ENCODE measurements at places on chromosomes 1 and 21. TPM values are rescaled to one million over a fixed set of nuclear protein-coding genes. Genes with fewer than 3 reads are reported as not detected.
A peak's percentile ranks its signal among the peaks of the same experiment; 100 is the strongest.

DNA sequence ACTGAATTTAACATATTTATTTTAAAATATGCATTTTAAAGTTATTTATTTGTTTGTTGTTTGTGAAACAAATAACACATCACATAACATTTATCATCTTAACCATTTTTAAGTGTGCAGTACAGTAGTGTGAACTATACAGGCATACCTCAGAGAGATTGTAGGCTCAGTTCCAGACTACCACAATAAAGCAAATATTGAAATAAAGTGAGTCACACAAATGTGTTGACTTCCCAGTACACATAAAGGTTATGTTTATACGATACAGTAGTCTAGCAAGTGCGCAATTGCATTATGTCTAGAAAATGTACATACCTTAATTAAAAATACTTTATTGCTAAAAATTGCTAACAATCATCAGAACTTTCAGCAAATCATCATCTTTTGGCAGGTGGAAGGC, 739.4 kb upstream of the ADGRL4 start:
- ATAC-seq, result no peak

- peak; percentile 27 for ATAC-seq
These were observed at the start of gene SLC37A1 for GRCh38 chr21:42513151-42513984. SLC37A1 (plus strand) TSS chr21:42513852; CDS start chr21:42518455, 4,603 bp downstream.

DNA sequence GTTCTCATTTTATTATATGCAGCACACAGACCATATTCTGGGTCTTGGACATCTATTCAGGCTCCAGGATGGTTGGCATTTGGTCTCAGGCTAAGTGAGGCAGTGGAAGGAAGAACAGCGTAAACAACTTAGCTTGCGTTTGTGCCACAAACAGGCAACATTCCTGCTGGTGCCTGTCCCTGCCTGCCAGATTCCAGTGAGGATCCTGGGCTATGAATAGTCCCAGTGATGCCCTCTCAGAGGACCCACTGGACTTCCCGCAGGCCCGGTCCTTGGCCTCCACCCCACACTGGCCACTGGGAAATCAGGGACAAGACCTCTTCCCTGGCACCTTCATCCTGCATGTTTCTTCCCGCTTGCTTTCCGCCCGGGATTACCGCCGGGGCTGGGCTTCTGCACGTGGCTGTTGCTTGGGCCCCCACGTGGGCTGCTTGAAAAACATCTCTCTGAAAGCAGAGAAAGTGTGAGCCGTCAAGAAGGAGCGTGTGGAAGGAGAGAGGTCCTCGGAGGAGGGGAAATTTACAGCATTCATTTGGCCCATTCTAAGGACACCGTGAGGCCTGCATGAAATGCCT, 145.1 kb upstream of the WNT4 start:
- ATAC-seq, result no peak

The HSPB7 gene
- total RNA-seq, result 1.6 TPM

DNA sequence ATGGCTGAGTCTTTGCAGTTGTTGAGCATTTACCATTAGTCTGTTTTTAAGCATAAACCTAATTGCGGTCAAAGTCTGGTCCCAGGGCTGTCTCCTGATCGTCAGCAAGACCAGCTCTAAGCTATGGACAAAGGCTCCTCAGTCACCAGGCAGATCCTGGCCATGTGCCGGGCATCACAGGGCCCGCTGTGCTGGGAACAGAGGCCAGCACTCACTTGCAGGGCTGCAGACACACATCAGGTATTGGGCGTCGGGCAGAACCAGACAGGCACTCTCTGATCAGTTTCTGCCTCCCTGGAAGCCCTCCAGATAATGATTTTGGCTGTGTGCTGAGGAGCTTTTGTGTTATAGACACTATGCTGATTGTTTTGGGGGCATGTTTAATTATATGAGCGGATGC, 26.6 kb downstream of the TMEM51 start:
- ATAC-seq, result peak; percentile 20

DNA sequence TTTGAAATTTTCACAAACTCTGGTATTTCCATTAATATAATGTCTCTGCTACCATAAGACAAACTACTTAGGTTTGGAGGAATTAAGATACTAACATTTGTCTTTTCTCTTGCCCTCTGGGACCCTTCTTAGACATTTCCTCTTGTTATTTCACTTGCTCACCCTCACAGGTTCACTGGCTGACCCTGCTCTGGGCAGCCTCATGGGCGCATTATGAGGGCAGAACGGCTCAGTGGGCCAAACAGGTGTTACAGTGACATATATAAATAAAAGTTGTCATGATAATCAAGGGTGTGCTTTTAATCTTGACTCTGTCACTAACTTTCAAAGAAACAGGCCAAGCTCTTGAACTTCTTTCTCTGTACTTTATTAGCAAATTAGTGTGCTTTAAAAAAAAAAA, 46.5 kb downstream of the ZNHIT6 start:
- ATAC-seq, result no peak

The NCAM2 gene
- total RNA-seq, result not detected

DNA sequence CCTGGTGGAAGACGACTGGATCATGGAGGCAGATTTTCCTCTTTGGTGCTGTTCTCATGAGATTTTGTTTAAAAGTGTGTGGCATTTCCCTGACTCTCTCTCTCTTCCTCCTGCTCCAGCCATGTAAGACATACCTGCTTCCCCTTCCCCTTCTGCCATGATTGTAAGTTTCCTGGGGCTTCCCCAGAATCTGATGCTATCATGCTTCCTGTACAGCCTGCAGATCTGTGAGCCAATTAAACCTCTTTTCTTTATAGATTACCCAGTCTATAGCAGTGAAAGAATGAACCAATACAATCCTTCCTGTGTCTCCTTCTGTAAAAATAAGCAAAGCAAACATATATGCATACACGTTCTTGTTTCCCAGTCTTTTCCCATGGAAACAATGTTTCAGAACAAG, 273.2 kb downstream of the DYRK1A start:
- no peak for ATAC-seq

DNA sequence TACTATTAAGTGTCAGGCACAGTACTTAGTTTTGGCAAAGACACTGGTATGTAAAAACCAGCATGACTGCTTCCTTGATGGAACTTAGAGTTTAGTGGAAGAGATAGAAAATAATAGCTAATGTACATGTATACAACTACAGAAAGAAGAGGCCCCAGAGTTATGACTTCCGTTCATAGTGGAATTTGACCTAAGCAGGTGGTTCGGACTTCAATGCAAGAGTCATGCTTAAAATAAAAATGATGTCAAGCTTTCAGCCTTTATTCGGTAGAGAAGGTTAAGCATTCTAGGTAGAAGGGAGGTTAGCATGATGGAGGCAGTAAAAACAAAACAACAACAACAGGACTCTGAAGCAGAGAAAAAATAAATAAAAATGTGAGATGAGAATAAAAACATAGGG, 165.9 kb downstream of the KCNT2 start:
- no peak for ATAC-seq

- ATAC-seq, result peak; percentile 81
These were observed 20.1 kb downstream of the CBR1 start for GRCh38 chr21:36089946-36090345.
